ENCODE measurements at places on chromosomes 16 and 17. TPM values are rescaled to one million over a fixed set of nuclear protein-coding genes. Genes with fewer than 3 reads are reported as not detected.

The NME1 gene
- 22.0 TPM for total RNA-seq

The TP53TG3C gene
- not detected for total RNA-seq

The RPS2 gene
- 2,377 TPM for total RNA-seq

The NUPR1 gene
- total RNA-seq, result 17.6 TPM

The VPS4A gene
- 33.6 TPM for total RNA-seq

The SLFN12L gene
- total RNA-seq, result 32.1 TPM

The CEMP1 gene
- total RNA-seq, result not detected

- H3K36me3 ChIP-seq, result no peaks in the 10 kb centered on the region
- no peak overlapping the region for H3K27ac ChIP-seq
- no peak for DNase-seq
- no peaks in the 10 kb centered on the region for H3K27me3 ChIP-seq
- no peaks in the 10 kb centered on the region for H3K4me1 ChIP-seq
- H3K4me3 ChIP-seq, result no peak overlapping the region
Observed at GRCh38 chr16:79580453-79581191, 19.9 kb downstream of the MAF start.

DNA sequence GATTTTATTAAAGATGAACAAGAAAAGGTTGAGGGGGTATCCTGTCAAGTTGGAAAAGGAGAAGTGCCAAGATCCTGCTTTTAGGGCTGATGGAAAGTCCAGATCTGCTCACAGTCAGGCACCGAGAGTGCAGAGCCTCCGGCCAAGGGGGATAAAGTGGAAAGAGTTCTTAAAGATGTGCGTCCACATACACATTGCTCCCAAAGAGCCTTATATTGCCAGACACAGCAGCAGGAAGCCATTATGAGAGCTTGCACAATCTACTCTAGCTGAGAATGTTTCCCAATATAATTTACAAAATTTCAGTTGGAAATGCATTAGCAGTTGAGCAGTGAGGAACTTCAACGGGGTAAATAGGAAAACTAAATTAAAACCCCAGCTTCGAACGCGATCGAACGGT lies 95.6 kb downstream of the SALL1 start:
- no peaks in the 10 kb centered on the region for H3K27me3 ChIP-seq
- no peaks in the 10 kb centered on the region for H3K36me3 ChIP-seq
- H3K4me1 ChIP-seq, result no peaks in the 10 kb centered on the region
- H3K27ac ChIP-seq, result no peak overlapping the region
- DNase-seq, result no peak

- no peaks in the 10 kb centered on the region for H3K36me3 ChIP-seq
- peak; percentile 93 for DNase-seq
- peak overlapping the region; percentile 22 for H3K4me3 ChIP-seq
- no peaks in the 10 kb centered on the region for H3K27me3 ChIP-seq
- H3K4me1 ChIP-seq, result peaks cover 30% of the 10 kb centered on the region
Observed at GRCh38 chr16:11308493-11309283, 27.6 kb upstream of the PRM1 start.

GRCh38 chr17:71664861-71665260 lies 456.0 kb upstream of the SOX9 start:
- H3K27ac ChIP-seq, result no peak overlapping the region
- H3K4me3 ChIP-seq, result no peak overlapping the region
- no peaks in the 10 kb centered on the region for H3K36me3 ChIP-seq
- no peak for DNase-seq
- H3K27me3 ChIP-seq, result no peaks in the 10 kb centered on the region

GRCh38 chr17:31803494-31804213 lies 55.4 kb downstream of the COPRS start:
- H3K4me1 ChIP-seq, result no peaks in the 10 kb centered on the region
- no peak for DNase-seq
- H3K27ac ChIP-seq, result no peak overlapping the region
- H3K4me3 ChIP-seq, result no peak overlapping the region
- no peaks in the 10 kb centered on the region for H3K27me3 ChIP-seq

- DNase-seq, result no peak
- H3K27ac ChIP-seq, result no peak overlapping the region
- H3K4me3 ChIP-seq, result no peak overlapping the region
- H3K36me3 ChIP-seq, result peaks cover 50% of the 10 kb centered on the region
Observed at GRCh38 chr17:44176257-44176656, 5.8 kb downstream of the ASB16 start.

GRCh38 chr16:1331712-1332617 lies 1.5 kb upstream of the BAIAP3 start:
- peak overlapping the region; percentile 16 for H3K4me3 ChIP-seq
- H3K27me3 ChIP-seq, result peaks cover 70% of the 10 kb centered on the region
- peak; percentile 93 for DNase-seq
- peaks cover 45% of the 10 kb centered on the region for H3K4me1 ChIP-seq

GRCh38 chr16:85091522-85091910 lies 20.8 kb downstream of the CIBAR2 start:
- DNase-seq, result no peak
- H3K36me3 ChIP-seq, result peaks cover 39% of the 10 kb centered on the region
- no peak overlapping the region for H3K4me3 ChIP-seq
- H3K27me3 ChIP-seq, result no peaks in the 10 kb centered on the region
- H3K27ac ChIP-seq, result no peak overlapping the region
- peaks cover 16% of the 10 kb centered on the region for H3K4me1 ChIP-seq

DNA sequence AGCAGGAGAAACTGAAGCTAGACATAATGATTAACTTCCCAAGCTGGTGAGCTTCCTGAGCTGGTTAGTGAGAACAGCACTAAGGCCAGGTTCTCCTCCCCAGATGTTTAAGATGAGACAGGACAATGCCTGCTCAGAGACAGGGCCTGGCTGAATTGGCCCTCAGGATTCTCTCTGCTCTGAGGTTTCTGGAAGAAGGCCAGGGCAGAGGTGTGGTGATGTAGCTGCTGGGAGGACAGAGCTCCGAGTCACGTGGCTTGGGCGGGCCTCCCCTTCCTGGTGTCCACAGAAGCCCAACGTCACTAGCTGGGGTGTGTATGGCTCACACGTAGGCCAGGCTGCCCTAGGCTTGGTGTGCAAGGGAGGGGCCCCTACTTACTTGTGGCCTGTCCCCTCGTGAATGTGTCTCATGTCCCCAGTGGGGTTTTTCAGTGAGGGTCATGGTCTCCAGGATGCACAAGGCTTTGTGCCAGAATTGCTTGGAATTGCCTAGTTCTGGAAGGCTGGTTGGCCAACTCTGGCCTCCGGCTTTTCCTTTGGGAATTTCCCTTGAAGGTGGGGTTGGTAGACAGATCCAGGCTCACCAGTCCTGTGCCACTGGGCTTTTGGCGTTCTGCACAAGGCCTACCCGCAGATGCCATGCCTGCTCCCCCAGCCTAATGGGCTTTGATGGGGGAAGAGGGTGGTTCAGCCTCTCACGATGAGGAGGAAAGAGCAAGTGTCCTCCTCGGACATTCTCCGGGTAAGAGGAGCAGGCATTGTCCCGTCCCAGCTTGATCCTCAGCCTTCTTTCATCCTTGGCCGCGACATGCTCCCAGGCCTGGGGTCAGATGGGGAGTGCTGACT lies 3.4 kb downstream of the NOD2 start:
- no peaks in the 10 kb centered on the region for H3K36me3 ChIP-seq
- H3K4me1 ChIP-seq, result peaks cover 87% of the 10 kb centered on the region
- H3K27me3 ChIP-seq, result no peaks in the 10 kb centered on the region
- peak overlapping the region; percentile 85 for H3K27ac ChIP-seq

- peaks cover 38% of the 10 kb centered on the region for H3K4me1 ChIP-seq
- H3K4me3 ChIP-seq, result no peak overlapping the region
- no peaks in the 10 kb centered on the region for H3K36me3 ChIP-seq
- peak; percentile 87 for DNase-seq
- H3K27ac ChIP-seq, result no peak overlapping the region
Observed at GRCh38 chr16:9134739-9135138, 43.3 kb downstream of the HAPSTR1 start.

DNA sequence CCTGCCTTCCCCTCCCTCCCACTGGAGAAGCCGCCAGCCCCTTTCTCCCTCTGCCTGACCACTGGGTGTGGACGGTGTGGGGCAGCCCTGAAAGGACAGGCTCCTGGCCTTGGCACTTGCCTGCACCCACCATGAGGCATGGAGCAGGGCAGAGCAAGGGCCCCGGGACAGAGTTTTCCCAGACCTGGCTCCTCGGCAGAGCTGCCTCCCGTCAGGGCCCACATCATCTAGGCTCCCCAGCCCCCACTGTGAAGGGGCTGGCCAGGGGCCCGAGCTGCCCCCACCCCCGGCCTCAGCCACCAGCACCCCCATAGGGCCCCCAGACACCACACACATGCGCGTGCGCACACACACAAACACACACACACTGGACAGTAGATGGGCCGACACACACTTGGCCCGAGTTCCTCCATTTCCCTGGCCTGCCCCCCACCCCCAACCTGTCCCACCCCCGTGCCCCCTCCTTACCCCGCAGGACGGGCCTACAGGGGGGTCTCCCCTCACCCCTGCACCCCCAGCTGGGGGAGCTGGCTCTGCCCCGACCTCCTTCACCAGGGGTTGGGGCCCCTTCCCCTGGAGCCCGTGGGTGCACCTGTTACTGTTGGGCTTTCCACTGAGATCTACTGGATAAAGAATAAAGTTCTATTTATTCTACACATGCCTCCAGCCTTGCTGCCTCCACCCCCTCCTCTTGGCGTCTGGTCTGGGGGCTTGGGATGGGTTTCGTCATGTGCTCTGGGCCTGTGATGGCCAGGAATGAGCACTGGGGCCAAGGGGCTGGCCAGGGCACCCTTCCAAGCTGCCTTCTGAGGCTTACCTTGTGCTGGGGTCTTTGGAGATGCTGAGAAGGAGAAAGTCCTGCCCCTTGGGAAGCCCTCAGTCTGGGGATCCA lies 7.3 kb downstream of the GJD3 start:
- peaks cover 44% of the 10 kb centered on the region for H3K36me3 ChIP-seq
- no peak overlapping the region for H3K27ac ChIP-seq
- H3K27me3 ChIP-seq, result no peaks in the 10 kb centered on the region
- no peak overlapping the region for H3K4me3 ChIP-seq

DNA sequence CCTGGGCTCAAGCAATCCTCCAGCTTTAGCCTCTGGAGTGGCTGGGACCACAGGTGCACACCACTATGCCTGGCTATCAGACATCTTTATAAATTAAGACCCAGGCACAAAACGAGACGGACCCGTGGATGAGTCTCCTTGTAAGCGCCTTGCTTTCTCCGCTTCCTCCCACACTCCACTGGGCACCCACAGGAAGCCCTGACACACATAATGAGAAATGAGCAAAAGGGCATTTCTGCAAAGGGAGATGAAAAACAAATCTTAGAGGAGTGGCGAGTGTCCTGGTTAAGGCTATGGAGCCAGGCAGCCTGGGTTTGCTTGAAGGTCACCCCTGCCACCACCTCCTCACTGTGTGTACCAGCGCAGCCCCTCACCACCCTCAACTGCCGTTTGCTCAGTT lies 56.3 kb downstream of the XYLT1 start:
- H3K4me3 ChIP-seq, result no peak overlapping the region
- peak overlapping the region; percentile 52 for H3K27ac ChIP-seq
- DNase-seq, result no peak
- peaks cover 54% of the 10 kb centered on the region for H3K4me1 ChIP-seq

- H3K27ac ChIP-seq, result no peak overlapping the region
- no peak for DNase-seq
- H3K4me3 ChIP-seq, result no peak overlapping the region
- no peaks in the 10 kb centered on the region for H3K36me3 ChIP-seq
- no peaks in the 10 kb centered on the region for H3K27me3 ChIP-seq
- H3K4me1 ChIP-seq, result no peaks in the 10 kb centered on the region
Observed at GRCh38 chr16:66116163-66117002, 250.1 kb upstream of the CDH5 start.

DNA sequence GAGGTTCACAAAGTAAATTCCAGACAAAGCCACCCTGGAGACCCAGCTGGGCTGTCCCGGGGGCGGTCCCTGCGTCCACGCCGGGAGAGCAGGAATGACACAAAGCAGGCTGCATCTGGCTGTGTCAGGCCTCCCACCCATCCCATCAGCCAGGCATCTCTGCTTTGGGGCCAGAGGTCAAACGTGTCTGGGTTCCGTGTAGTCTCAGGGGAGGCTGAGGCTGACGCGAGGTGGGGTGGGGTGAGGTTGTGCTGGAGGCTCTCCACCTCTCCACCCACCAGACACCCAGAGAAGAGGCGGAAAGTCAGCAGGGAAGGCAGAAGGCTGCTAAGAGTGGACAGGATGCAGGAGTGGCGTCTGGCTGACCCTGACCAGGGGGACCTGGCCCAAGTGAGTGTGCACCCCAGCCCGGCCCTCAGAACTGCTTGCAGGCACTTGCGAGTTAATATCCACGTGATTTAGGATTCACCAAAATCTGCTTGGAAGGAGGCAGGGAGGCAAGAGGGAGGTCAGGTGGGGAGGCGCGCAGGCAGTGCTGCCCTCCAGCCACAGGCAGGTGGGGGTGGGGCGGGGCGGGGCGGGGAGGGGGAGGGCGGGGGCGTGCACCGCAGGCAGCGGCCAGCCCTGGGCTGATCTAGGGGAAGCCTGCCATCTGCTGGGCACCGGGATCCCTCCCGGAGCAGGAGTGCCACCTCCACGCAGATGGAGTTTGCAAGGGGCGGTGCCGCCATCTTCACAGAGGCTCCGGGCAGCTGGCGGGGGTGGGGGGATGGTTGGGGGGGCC lies 44.3 kb downstream of the TBC1D16 start:
- peaks cover 56% of the 10 kb centered on the region for H3K4me1 ChIP-seq
- H3K36me3 ChIP-seq, result no peaks in the 10 kb centered on the region
- peak; percentile 96 for DNase-seq
- H3K27me3 ChIP-seq, result no peaks in the 10 kb centered on the region
- peak overlapping the region; percentile 51 for H3K4me3 ChIP-seq
- peak overlapping the region; percentile 90 for H3K27ac ChIP-seq

GRCh38 chr16:89233678-89234490 lies 16.4 kb downstream of the ZNF778 start:
- no peak overlapping the region for H3K4me3 ChIP-seq
- H3K27me3 ChIP-seq, result no peaks in the 10 kb centered on the region
- no peaks in the 10 kb centered on the region for H3K4me1 ChIP-seq
- peaks cover 60% of the 10 kb centered on the region for H3K36me3 ChIP-seq
- peak overlapping the region; percentile 54 for H3K27ac ChIP-seq

- no peak overlapping the region for H3K27ac ChIP-seq
- H3K4me3 ChIP-seq, result no peak overlapping the region
- H3K27me3 ChIP-seq, result peaks cover 35% of the 10 kb centered on the region
- DNase-seq, result no peak
Observed at GRCh38 chr16:66927918-66928649, 2.7 kb upstream of the RRAD start.

DNA sequence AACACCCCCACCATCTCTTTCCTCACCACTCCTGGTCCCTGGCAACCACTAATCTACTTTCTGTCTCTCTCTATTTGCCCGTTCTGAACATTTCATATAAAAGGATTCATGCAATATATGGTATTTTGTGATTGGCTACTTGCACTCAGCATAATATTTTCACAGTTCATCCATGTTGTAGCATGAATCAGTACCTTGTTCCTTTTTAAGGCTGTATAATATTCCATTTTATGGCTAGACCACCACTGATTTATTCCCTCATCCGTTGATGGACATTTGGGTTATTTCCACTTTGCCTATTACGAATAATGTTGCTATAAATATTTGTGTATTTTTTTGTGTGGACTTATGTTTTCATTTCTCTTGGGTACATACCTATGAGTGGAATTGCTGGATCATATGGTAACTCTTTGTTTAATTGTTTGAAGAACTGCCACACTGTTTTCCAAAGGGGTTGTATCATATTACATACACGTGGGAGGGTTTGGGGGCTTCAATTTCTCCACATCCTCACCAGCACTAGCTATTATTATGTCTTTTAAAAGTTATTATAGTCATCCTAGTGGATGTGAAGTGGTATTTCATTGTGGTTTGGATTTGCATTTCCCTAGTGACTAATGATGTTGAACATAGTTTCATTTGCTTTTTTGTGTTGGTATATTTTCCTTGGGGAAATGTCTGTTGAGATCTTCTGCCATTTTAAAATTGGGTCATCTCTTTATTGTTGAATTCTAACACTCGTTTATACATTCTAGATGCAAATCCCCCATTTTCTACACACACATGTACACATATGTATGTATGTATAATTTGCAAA lies 26.3 kb downstream of the SEC14L5 start:
- no peaks in the 10 kb centered on the region for H3K36me3 ChIP-seq
- no peaks in the 10 kb centered on the region for H3K4me1 ChIP-seq
- DNase-seq, result no peak
